ENCODE measurements at places on chromosomes 2 and 18. TPM values are rescaled to one million over a fixed set of nuclear protein-coding genes. Genes with fewer than 3 reads are reported as not detected.

Gene PHOSPHO2
- total RNA-seq: 6.0 TPM

Gene NRP2
- total RNA-seq: 2.9 TPM

Gene IL18RAP
- total RNA-seq: 16.7 TPM

Gene FHOD3
- not detected for total RNA-seq

Gene RESP18
- total RNA-seq: not detected

- H3K4me1 ChIP-seq: no peaks in the 10 kb centered on the region
- no peak overlapping the region for H3K27ac ChIP-seq
- H3K27me3 ChIP-seq: no peaks in the 10 kb centered on the region
- no peak overlapping the region for H3K4me3 ChIP-seq
These were observed 94.2 kb downstream of the PTPN4 start for GRCh38 chr2:119853777-119854399.

GRCh38 chr2:120863661-120864320, 128.1 kb downstream of the GLI2 start:
- peaks cover 29% of the 10 kb centered on the region for H3K27me3 ChIP-seq
- H3K4me1 ChIP-seq: no peaks in the 10 kb centered on the region

DNA sequence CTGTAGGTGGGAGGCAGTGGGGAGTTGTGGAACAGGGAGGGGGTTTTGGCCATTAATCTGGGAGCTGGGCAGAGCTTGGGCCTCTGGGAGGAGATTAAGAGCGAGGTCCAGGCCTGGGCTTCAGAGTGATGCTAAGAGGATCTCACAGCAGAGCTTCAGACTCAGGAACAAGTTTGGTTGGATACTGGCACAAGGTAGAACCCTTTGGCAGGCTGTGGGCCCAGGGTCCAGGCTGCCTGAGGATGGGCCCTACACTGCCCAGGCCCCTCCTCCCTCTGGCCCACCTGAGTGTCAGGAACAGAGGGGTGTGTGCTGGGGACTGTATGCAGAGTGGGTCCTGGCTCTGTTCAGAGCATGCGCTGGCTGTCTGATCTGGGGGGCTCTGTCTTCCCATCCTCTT, 334.9 kb downstream of the CYP26B1 start:
- no peak overlapping the region for H3K27ac ChIP-seq
- no peaks in the 10 kb centered on the region for H3K36me3 ChIP-seq
- H3K4me3 ChIP-seq: no peak overlapping the region
- peaks cover 5% of the 10 kb centered on the region for H3K27me3 ChIP-seq

GRCh38 chr18:63705401-63705800, 2.6 kb downstream of the SERPINB11 start:
- no peak overlapping the region for H3K27ac ChIP-seq
- H3K4me1 ChIP-seq: no peaks in the 10 kb centered on the region
- H3K27me3 ChIP-seq: no peaks in the 10 kb centered on the region
- H3K4me3 ChIP-seq: no peak overlapping the region

GRCh38 chr2:160207804-160208654, 8.0 kb upstream of the ITGB6 start:
- H3K27ac ChIP-seq: no peak overlapping the region
- H3K4me1 ChIP-seq: peaks cover 15% of the 10 kb centered on the region
- no peak overlapping the region for H3K4me3 ChIP-seq
- DNase-seq: no peak
- no peaks in the 10 kb centered on the region for H3K36me3 ChIP-seq

- no peak overlapping the region for H3K4me3 ChIP-seq
- H3K27ac ChIP-seq: no peak overlapping the region
- DNase-seq: no peak
- H3K36me3 ChIP-seq: peaks cover 1% of the 10 kb centered on the region
- peaks cover 34% of the 10 kb centered on the region for H3K27me3 ChIP-seq
These were observed 7.5 kb upstream of the RMDN2 start for GRCh38 chr2:37917281-37918228.

DNA sequence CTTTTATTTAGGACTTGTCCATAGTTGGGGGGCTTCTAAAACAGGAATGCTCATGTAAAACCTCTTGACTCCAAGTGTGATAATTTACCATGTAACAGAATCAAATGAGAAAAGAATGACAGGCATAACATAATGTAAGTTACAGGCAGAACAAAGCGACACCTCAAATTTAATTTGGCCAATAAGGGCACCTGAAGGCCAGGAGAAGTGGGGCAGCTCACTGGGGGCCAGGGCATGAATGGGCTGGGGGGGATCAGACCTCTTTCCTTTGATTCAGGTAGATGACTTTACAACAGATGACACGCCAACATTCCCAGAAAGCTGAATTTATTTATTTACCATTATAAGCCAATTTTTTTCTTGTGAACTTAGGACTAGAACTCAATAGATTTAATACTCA, 14.5 kb downstream of the MOCOS start:
- no peaks in the 10 kb centered on the region for H3K36me3 ChIP-seq
- H3K4me3 ChIP-seq: no peak overlapping the region
- no peak overlapping the region for H3K27ac ChIP-seq
- DNase-seq: no peak

DNA sequence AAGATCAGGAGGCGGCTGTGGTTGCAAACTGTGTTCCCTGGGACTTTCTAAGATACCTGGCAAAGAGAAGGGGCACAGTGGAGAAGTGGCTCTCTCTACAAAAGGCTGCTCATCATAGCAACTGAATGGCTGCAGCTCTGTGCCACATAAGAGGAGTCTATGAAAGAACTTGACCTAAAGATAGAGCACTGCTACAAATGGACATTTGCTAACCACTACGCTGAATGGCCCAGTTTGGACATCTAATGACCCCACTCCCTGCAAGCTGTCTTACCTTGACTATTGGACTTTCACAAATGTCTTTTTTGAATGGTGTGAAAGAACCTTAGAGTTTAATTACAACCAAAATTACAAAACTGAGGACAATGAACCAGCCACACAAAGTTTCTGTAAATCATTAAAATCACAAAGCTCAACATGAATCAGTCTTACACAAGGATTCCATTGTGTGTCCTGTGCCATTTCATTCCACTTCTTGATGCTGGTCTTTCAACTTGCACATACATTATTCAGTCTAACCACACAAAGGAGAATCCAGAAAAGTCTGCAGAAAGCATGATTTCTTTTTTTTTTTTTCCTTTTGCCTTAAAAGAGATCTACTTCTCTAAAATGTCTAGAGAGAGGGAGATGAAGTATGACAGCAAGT, 154.0 kb downstream of the LAMA1 start:
- no peak overlapping the region for H3K4me3 ChIP-seq
- H3K27ac ChIP-seq: no peak overlapping the region
- H3K36me3 ChIP-seq: no peaks in the 10 kb centered on the region
- H3K4me1 ChIP-seq: no peaks in the 10 kb centered on the region
